Stimulated activated CD4-positive, alpha-beta T cell treated with anti-CD3 and anti-CD28 coated beads, Interleukin-4, amount 100 ng/mL, for 24 hours (primary cell): ENCODE measurements at places on chromosomes 11 and 22.

- no peak for DNase-seq
Observed at GRCh38 chr11:74620531-74620930, 28.1 kb downstream of the POLD3 start.

DNA sequence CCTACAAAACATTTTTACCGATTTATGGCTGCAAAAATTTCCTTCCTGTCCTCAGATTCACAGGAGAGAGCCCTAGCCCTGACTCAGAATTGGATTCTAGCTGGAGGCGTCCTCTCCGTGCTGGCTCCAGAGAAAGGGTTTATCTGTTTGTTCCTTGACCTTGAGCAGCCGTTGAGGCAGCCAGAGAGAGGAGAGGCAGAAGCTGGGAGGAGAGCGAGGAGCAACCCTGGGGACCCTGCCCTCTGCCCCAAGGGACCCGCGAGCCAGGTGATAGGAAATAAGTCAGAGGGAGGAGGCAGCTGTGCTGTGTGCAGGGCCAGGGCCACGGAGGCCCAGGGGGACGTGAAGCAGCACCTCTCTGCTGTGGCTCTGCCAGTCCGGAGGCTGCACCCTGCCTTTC, 75.6 kb downstream of the IGLL1 start:
- no peak for DNase-seq

DNA sequence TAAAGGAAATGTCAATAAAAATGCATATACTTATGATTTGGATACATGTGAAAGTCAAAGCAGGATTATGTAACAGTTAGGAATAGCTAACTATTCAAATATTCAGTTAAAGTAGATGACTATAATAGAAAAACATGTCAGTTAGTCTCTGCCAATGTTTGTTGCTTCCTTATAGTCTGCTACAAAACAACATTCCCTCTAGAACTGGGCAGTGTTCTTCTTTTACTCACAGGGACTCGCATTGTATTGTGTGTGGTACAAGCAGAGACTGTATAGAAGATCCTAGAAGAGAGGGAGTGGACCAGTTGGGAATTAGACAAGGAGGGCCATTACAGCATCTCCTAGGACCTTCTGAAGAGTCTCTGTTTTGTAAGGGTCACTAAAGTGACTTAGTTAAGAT, 10.6 kb downstream of the ACAT1 start:
- no peak for DNase-seq

DNA sequence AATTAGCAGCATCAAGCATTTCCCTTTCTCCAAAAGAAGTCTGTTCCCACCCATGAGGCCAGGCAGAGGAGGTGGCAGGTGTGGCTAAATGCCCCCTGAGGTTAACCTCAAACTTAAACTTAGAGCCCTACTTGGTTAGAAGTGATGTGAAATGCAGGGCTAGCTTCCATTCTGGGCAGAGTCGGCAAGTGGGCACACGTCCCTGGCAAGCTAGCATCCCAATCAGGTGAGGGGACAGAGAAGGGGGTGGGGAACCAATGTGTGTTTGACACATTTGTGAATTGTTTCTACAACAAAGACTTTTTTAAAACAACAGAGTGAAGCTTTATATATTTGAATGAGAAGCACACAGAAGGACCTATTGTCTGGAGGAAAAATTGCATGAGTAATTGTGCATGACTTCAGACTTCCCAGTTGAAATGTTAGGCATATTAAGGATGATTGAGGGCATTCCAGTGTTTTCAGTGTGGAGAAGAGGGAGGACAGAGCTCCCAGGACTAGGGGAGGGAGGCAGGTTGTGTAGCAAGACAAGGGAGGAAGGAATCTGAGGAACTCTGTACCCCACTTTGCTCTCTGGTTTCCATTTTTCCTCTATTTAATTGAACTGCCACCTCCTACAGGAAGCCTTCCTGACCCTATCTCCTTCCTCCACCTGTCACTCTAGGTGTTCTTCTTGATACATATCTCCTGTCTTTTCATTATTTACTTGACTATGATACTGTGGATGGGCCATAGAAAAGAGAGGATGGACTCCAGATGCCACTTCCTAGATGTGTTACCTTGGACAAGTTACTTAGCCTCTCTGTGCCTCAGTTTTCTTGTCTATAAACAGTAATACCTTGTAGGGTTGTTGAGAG, 83.3 kb upstream of the PICALM start:
- DNase-seq: no peak

DNA sequence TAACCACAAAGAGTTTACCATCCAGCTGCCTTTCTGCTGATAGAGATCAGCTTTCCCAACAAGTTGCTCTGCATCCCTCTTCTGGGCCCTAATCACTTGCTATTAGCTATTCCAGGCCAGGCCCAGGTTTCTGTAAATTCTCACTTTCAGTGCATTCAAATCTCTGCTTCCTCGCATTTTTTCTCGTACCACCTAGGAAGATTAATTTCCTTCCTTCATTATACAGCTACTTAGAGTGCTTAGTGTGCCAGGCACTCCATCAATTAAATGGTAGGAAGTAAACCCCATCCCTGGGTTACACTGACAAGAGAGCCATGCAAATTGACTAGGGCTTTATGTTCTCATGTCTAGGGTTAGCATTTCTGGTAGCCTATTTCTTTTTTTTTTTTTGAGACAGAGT, 9.7 kb downstream of the SIAE start:
- DNase-seq: no peak

GRCh38 chr11:23359297-23359696, 499.0 kb upstream of the CCDC179 start:
- no peak for DNase-seq

- no peak for DNase-seq
Observed at GRCh38 chr11:693887-694562, 997 bp downstream of the DEAF1 start.
